Renal cortex interstitium (tissue), 15 donors: ENCODE measurements at places on chromosomes 4 and X.

- no peak for DNase-seq
These were observed 34.2 kb upstream of the SLIT2 start for GRCh38 chr4:20217521-20217920.

GRCh38 chrX:57905141-57905540 lies 5.1 kb downstream of the ZXDA start:
- DNase-seq, result no peak

GRCh38 chrX:122094611-122095010 lies 1047.2 kb downstream of the GLUD2 start:
- DNase-seq, result no peak

- DNase-seq, result no peak
These were observed 101.1 kb downstream of the NAA11 start for GRCh38 chr4:79224777-79225104.

DNA sequence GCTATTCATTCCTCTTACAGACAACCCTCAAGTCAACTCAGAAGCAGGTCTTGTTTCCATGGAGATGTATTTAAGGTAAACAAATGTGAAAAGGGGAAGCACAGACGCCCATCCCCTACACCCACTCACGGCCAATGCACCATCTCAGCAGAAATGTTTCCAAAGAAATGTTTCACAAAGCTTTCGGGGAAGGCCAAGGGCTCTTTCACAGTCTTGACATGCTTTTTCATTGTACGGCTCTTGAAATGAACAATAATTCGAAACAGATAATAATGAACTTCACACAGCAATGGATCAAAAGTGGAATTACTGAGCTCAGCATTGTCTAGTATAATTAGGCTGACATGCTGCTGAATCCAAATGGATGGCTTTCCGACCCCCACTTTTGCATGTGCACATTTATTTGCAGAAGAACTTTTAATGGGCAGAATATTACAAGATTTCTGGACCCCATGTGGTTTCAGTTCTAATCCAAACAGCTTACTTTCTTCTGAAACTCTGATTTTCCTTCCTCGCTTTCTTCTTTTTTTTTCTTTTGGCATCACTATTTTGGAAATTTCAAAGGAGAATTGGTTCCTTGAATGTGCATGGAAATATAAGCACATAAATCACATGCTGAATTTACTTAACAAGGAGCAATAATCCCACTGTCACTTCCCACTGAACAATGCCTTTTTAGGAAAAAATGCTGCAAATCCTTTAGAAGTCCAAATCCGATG lies 160.9 kb downstream of the SMIM20 start:
- DNase-seq, result no peak

- DNase-seq, result no peak
These were observed 40.5 kb downstream of the RBPJ start for GRCh38 chr4:26361297-26361696.

GRCh38 chr4:145829629-145830395 lies 108.8 kb downstream of the ZNF827 start:
- no peak for DNase-seq

DNA sequence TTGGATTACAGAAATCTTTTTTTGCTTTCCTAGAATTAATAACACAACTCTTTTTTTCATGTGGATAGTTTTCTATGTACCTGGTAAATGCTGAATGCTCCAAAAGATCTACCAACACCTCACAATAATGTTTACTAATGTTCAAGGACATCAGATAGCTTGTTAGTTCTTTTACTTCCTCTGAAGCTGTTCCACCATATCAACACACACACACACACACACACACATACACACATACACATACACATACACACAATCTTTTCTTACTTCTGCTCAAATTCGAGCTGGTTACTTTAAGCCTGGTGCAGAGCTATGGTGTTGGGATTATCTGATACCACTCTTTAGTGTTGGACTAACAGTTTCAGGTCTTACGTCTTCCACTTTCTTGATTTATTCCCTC lies 28.3 kb upstream of the TMPRSS11D start:
- no peak for DNase-seq

GRCh38 chr4:20700007-20700761 lies at the start of gene PACRGL:
TSS of gene PACRGL (plus strand) at chr4:20700458. CDS start at chr4:20704482, 4,024 bp downstream.
- peak; percentile 87 for DNase-seq

DNA sequence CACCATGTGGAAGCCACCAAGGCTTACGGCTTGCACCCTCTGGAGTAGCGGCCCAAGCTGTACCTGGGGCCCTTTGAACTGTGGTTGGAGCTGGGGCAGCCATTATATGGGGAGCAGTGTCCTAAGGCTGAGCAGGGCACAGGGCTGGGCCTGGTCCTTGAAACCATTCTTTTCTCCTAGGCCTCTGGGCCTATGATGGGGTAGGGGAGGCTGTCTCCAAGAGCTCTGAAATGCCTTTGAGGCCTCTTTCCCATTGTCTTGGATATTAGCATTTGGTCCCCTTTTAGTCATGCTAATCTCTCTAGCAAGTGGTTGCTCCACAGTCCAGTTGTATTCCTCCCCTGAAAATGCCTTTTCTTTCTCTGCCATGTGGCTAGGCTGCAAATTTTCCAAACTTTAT lies 96.4 kb upstream of the ARX start:
- DNase-seq, result no peak

DNA sequence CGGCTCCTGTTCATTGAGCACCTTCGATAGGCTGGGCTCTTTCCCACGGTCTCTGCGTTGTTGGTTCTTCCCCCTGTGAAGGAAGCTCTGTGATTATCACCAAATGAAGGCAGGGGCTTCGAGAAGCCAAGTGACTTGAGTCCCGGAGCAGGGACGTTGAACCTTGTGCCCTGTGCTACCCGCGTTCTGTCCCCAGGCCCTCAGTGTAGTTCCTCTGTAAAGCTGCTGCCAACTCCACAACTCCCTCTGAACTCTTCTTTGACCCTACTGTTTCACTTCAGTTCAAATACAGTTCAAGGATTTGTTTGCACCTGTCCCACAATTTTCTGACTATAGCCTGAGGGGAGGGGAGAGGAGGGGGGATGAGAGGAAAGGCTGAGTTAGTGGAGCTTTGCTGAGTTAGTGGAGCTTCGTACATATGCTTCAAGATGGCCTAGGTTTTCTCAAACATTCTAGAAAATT lies 635 bp upstream of the PHF8 start:
- no peak for DNase-seq

DNA sequence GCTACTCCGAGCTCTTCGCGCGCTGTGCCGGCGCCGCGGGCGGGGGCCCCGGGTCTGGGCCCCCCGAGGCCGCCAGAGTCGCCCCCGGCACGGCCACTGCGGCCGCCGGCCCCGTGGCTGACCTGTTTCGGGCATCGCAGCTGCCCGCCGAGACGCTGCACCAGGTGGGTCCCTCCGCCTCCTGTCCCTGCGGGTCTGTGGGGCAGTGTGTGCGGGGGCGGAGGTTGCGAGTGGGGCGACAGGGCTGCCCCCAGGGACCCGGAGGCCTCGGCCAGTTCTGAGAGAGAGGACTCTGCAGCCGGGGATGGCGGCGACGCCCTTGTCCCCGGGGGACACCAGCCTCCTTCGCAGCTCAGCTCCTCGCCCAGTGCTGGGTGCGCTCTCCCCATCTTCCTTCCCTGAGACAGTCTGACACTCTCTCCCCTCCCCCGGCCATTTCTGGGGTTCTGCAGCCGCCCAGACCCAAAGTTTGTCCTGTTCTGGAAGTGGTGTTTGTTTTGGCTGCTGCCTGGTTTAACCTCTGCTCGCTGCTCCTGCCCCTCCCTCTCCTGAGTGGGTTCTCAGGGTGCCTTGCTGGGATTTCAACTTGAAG lies 609 bp downstream of the REPS2 start:
- DNase-seq, result no peak

DNA sequence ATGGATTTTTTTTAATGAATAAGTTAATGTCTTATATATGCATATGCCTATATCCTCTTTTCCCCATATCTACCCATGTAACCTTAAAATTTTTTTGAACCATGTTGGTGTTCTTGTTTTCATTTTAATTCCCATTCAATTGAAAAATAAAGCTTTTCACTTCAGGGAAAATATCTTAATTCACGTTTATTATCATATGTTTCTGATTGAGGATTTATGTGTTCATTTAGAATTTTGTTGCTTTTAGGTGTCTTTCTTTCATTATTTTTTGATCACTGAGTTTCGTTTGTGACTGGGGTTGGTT lies 29.1 kb downstream of the HADH start:
- no peak for DNase-seq

DNA sequence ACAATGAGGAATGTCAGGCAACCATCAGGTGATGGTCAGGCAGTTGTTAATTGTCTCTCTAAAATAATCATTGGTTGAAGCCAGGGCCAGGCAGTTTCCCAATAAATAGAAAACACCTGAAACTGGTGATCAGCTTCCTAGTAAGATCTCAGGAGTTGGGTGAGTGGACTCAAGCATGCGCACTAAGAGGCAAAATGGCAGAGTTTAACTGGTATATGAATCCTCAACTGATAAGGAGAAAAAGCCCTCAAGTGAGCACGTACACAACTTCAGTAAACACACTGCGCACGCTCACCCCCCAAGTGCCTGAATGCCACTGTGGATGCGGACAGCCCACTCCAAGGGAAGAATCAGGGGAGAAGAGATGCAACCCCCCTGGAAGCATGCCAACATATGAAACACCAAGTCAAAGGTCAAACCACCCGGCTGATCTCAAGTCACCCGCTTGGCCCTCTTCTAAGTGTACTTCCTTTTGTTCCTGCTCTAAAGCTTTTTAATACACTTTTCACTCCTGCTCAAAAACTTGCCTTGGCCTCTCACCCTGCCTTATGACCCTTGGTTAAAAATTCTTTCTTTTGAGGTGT lies 39.9 kb downstream of the LNX1 start:
- no peak for DNase-seq

DNA sequence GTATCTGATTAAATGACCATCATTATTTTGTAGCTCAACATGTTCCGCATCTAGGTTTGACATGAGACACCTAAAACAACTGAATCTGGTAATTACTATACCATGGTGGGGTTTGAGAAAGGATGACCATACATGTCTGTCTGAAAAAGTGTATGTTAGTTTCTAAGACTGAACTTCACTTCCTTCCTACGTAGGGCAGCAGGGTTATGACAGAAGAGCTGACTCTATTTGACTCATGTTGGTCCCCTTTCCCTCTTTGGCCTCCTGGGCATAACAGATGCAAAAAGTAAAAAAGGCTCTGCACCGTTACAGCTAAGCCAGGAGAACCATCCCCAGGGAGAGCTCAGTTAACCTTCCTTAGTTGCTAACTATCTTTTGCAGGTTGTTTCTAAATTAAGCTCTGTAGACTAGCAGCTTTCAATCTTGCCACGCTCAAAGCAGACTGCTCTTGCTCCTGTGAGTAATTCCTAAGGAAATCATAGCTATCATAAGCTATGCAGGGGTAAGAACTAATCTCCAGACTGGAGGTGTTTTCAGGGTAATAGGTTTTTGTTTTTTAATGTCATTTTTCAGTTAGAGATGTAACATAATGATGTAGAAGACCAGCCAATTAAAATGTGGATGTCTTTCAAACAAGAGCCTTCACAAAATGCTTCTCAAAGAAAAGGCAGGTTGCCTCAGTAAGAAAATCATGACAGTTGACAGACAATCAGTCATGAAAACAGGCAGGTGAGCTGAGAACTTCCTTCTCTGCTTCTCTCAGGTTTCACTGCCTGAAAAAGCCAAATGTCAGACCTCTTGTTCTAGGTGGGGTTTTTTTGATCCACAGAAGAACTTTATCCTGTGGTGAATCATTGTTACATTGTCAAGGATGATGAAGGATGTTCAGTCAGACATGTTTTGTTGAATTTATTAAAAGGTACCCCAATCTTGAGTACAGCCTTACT lies 66.9 kb upstream of the DAPP1 start:
- DNase-seq, result no peak
